Cardiac muscle cell (in vitro differentiated cells and primary cell): ENCODE measurements at places on chromosomes 3 and 15. TPM values are rescaled to one million over a fixed set of nuclear protein-coding genes. Genes with fewer than 3 reads are reported as not detected.

DNA sequence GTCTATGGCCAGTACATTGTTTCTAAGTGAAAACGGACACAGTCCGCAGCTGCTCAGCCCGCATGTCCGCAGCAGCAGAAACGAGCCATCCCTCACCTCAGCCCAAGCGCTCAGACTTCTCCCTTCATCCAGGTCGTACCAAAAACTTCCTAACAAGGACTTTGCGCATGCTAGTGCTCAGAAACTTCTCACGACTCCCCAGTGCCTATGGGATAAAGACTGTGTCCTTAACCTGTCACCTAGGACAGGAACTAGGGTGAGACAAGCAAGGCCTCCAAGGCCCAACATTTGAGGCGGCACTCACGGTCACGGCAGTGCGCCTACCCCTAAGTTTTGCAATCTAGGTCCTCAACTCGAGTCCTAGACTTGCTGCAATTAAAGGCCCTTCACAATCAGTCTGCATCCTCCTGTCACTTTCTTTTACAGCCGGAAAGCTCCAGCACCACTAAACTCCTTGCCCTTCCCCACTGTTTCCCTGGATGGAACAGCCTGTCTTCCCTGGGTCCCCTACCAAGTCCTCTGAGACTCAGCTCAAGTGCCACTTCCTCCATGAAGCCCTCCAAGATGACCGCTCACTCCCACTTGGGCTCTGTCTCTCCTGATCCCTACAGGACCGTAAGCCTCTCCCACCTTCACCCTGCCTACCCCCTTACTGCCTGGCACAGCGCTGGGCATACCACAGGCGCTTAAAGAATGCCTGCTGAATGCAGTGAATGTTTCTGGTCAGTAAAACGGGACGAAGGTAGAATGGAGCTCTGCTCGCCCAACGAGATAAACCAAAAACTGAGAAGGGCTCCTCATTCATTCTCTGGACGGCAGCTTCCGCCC lies 1.2 kb downstream of the CLN6 start:
- no peaks in the 10 kb centered on the region for H3K36me3 ChIP-seq
- H3K4me1 ChIP-seq: no peaks in the 10 kb centered on the region
- no peak for DNase-seq
- H3K4me3 ChIP-seq: peak overlapping the region; percentile 56
- H3K27ac ChIP-seq: no peak overlapping the region
- no peaks in the 10 kb centered on the region for H3K27me3 ChIP-seq

GRCh38 chr3:187744169-187745151 lies 808 bp downstream of the BCL6 start:
- H3K27ac ChIP-seq: peak overlapping the region; percentile 98
- no peaks in the 10 kb centered on the region for H3K36me3 ChIP-seq
- no peaks in the 10 kb centered on the region for H3K27me3 ChIP-seq
- H3K4me1 ChIP-seq: peaks cover 18% of the 10 kb centered on the region
- H3K4me3 ChIP-seq: peak overlapping the region; percentile 74

GRCh38 chr3:170602556-170602955 lies 16.7 kb upstream of the SLC7A14 start:
- no peak overlapping the region for H3K4me3 ChIP-seq
- peaks cover 6% of the 10 kb centered on the region for H3K4me1 ChIP-seq
- no peaks in the 10 kb centered on the region for H3K27me3 ChIP-seq
- no peak overlapping the region for H3K27ac ChIP-seq

GRCh38 chr15:73324496-73325170 lies 44.1 kb downstream of the HCN4 start:
- peaks cover 69% of the 10 kb centered on the region for H3K36me3 ChIP-seq
- no peaks in the 10 kb centered on the region for H3K27me3 ChIP-seq

GRCh38 chr3:15288331-15289035 lies 43.9 kb downstream of the SH3BP5 start:
- no peak overlapping the region for H3K4me3 ChIP-seq
- H3K36me3 ChIP-seq: no peaks in the 10 kb centered on the region
- peaks cover 3% of the 10 kb centered on the region for H3K4me1 ChIP-seq
- no peaks in the 10 kb centered on the region for H3K27me3 ChIP-seq
- DNase-seq: no peak

DNA sequence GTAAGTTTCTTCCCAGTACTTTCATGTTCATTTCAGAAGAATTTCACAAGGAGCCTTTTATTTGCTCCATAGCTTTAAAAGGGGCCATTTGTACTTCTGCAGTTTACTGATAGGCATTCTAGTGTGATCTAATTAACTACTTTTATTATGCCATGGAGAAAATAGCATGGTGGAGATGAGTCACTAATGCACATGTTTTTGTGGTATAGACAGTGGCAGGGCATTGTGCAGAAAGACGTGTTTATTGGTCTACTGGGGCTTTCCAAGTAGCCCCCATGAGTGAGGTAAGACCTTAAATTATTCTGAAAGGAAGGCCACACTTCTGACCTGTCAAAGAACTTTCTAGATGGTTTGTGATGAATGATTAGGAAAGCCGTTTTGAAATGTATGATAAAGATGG lies 810.0 kb upstream of the NR2F2 start:
- H3K4me3 ChIP-seq: no peak overlapping the region
- no peak for DNase-seq
- H3K27ac ChIP-seq: no peak overlapping the region
- no peaks in the 10 kb centered on the region for H3K4me1 ChIP-seq
- no peaks in the 10 kb centered on the region for H3K36me3 ChIP-seq

- peak within 1 kb of the TSS; percentile 100 for H3K27ac ChIP-seq
- H3K36me3 ChIP-seq: peaks cover 7% of the 10 kb centered on the region
- no peaks in the 10 kb centered on the region for H3K27me3 ChIP-seq
- peaks cover 11% of the 10 kb centered on the region for H3K4me1 ChIP-seq
- H3K4me3 ChIP-seq: peak within 1 kb of the TSS; percentile 99
These were observed at the start of gene BRPF1 for GRCh38 chr3:9731206-9732079. Gene BRPF1, plus strand, starts transcription at chr3:9731735. Its CDS starts 2,406 bp downstream, at chr3:9734141.

DNA sequence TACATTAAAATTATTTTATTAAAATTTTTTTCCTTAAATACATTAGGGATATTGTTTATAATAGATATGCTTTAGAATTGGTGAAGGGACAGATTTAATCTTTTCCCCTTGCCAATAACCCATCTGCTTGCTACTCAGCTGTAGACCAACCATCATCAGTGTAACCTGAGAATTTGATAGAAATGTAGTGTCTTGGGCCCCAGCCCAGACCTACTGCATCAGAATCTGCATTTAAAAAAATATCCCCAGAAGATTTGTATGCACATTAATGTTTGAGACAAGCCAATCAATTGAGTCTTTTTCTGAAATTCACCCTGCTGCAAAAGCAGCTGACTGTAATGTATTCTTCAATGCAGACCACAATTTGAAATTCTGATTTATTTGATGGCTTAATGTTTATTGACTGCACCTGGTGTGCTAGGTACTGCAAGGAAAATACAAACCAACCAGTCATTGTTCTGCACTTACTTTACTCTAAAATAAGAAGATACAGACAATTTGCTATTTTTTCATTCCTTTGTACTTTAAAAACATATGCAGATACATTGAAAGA lies 190.7 kb upstream of the SGO1 start:
- H3K27ac ChIP-seq: no peak overlapping the region
- H3K36me3 ChIP-seq: no peaks in the 10 kb centered on the region
- H3K4me1 ChIP-seq: peaks cover 4% of the 10 kb centered on the region
- H3K27me3 ChIP-seq: no peaks in the 10 kb centered on the region

GRCh38 chr15:55372701-55373440 lies 35.3 kb downstream of the CCPG1 start:
- peaks cover 28% of the 10 kb centered on the region for H3K36me3 ChIP-seq
- H3K4me3 ChIP-seq: no peak overlapping the region
- H3K4me1 ChIP-seq: no peaks in the 10 kb centered on the region
- no peak for DNase-seq
- H3K27ac ChIP-seq: no peak overlapping the region
- H3K27me3 ChIP-seq: no peaks in the 10 kb centered on the region

- no peak overlapping the region for H3K4me3 ChIP-seq
- H3K36me3 ChIP-seq: no peaks in the 10 kb centered on the region
- no peak for DNase-seq
- no peak overlapping the region for H3K27ac ChIP-seq
- no peaks in the 10 kb centered on the region for H3K27me3 ChIP-seq
These were observed 90.2 kb upstream of the CMC1 start for GRCh38 chr3:28151207-28151550.

Gene CLDN11
- 0.09 and 0.35 TPM in 2 replicates for total RNA-seq

Gene EFCAB12
- 0.48 and 0.85 TPM in 2 replicates for total RNA-seq
